Activated T-cell treated with anti-CD3 and anti-CD28 coated beads, Interleukin-2, amount 50 U/mL, for 72 hours (primary cell): ENCODE measurements at places on chromosomes 6 and 20. TPM values are rescaled to one million over a fixed set of nuclear protein-coding genes. Genes with fewer than 3 reads are reported as not detected.

GRCh38 chr6:13513626-13514502 lies 26.5 kb upstream of the GFOD1 start:
- H3K27ac ChIP-seq: no peak overlapping the region
- peaks cover 6% of the 10 kb centered on the region for H3K4me1 ChIP-seq
- DNase-seq: no peak
- H3K4me3 ChIP-seq: no peak overlapping the region

GRCh38 chr6:108799791-108800190 lies 48.4 kb upstream of the ARMC2 start:
- peaks cover 14% of the 10 kb centered on the region for H3K4me1 ChIP-seq
- H3K36me3 ChIP-seq: no peaks in the 10 kb centered on the region
- no peak for DNase-seq
- H3K4me3 ChIP-seq: no peak overlapping the region

GRCh38 chr20:23117738-23118137 lies 31.6 kb upstream of the CD93 start:
- no peaks in the 10 kb centered on the region for H3K36me3 ChIP-seq
- no peak overlapping the region for H3K27ac ChIP-seq
- DNase-seq: no peak
- H3K4me3 ChIP-seq: no peak overlapping the region
- peaks cover 7% of the 10 kb centered on the region for H3K27me3 ChIP-seq
- no peaks in the 10 kb centered on the region for H3K4me1 ChIP-seq

DNA sequence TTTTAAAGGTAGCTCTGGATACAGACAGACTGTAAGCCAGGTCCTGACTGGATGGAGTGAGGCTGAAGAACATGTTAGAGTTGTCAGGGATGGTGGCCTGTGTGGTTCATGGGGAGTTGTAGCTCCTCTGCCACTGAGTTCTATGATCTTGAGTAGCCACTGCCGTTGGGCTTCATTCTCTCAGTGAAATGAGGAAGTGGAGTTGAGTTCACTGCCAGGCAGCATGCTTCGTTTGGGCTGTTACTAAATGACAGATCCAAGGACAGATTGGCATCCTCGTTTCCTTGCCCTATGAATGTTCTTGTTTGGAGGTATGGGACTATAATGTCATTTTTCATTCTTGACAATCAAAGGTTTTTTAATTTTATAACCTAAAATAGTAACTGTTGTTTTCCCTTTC lies 37.2 kb downstream of the SCAND1 start:
- no peak for DNase-seq
- no peak overlapping the region for H3K27ac ChIP-seq
- no peak overlapping the region for H3K4me3 ChIP-seq
- peaks cover 9% of the 10 kb centered on the region for H3K36me3 ChIP-seq
- H3K27me3 ChIP-seq: no peaks in the 10 kb centered on the region
- no peaks in the 10 kb centered on the region for H3K4me1 ChIP-seq

DNA sequence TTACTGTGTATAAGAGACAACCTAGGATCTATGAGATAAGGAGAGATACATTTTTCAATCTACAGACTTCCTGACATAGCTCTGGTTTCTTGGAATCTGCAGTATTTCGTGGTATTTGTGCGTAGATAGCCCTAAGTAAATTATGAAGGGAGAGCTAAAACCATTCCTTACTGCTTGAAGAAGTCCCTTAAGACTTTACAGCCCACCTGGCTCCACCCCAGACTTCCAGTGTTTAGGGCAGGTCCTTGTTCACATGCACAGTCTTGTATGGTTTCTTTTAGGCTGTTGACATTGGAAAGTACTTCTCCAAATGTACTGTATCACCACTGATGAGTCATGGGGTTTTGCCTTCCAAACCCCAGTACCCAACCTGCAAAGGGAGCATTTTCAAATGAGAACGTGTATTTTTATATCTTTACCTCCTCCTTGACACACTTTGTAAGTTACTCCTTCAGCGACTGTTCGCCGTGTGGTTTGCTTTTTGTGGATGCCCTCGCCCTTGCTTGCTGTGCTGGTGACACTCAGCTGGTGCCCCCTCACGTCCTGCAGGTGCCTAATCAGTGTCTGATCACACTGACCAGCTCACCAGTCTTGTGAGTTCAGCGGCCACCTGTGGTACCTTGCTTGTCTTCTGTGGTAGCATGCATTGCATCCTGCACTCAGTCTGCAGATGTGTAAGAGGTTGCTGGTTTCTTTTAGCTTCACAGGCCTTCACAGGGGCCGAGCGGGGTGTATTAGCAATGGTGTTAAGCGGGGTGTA lies 73.3 kb downstream of the IGF2R start:
- H3K27me3 ChIP-seq: no peaks in the 10 kb centered on the region
- peaks cover 25% of the 10 kb centered on the region for H3K36me3 ChIP-seq
- no peak overlapping the region for H3K4me3 ChIP-seq
- H3K4me1 ChIP-seq: peaks cover 13% of the 10 kb centered on the region

DNA sequence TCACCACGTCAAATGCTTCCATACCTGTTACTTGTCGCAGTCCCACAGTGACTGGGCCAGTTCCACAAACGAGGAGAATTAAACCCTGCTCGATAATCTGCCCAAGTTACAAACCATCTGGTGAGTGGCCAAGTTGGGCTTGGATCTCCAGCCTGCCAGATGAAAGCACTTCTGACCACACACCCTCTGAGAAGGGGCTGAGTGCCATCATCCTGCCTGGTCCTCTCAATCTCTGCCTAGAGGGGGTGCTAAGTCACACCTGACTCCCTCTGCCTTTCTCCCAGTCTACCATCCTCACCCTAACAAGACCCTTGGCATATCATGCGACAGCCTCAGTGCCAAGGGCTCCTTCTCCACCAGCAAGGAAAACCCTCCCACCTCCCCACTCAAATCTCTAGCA lies 15.8 kb downstream of the RRP36 start:
- DNase-seq: no peak
- no peak overlapping the region for H3K27ac ChIP-seq
- H3K27me3 ChIP-seq: no peaks in the 10 kb centered on the region
- no peaks in the 10 kb centered on the region for H3K4me1 ChIP-seq
- H3K4me3 ChIP-seq: no peak overlapping the region

The BHLHE23 gene
- total RNA-seq: not detected

GRCh38 chr6:21914121-21914973 lies 320.8 kb downstream of the SOX4 start:
- no peak overlapping the region for H3K27ac ChIP-seq
- DNase-seq: peak; percentile 52
- H3K4me1 ChIP-seq: peaks cover 28% of the 10 kb centered on the region
- H3K36me3 ChIP-seq: peaks cover 1% of the 10 kb centered on the region

DNA sequence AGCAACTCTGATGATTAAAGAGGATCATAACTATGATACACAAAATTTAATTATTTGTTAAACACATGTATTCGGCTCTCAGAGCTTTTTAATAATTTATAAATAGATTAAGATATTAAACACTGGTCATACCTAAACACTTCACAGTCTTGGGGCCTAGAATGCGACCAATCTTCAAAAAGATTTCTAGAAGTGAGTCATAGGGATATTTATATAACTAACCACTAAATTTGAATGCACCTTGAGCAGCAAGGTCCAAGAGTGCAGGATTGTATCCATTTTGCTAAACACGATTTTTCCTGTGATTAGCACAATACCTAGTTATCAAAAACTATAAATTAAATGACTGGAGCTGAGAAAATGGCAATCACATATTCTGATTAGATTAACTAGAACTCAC lies 709.3 kb downstream of the EPHA7 start:
- no peak overlapping the region for H3K27ac ChIP-seq
- no peaks in the 10 kb centered on the region for H3K27me3 ChIP-seq
- no peak for DNase-seq
- no peak overlapping the region for H3K4me3 ChIP-seq
- no peaks in the 10 kb centered on the region for H3K36me3 ChIP-seq

DNA sequence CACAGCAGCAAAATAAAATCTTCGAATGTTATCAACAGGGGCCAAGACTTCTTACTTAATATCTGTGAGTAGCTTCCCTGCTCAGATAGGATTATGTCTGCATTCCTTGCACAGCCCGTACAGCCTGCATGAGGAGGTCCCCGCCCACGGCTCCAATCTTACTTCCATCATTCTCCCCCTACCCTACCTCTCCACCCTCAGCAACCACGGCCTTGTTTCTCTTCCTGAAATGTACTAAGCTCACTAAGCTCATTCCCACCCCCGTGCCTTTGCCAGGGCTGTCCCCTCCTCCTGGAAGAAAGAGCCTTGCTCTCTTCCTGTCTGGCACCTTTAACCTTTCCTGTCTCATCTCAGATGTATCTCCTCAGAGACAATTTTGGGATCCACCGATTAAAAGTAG lies 120.4 kb downstream of the BCAS1 start:
- no peak for DNase-seq
- H3K27me3 ChIP-seq: no peaks in the 10 kb centered on the region
- no peak overlapping the region for H3K27ac ChIP-seq
- peaks cover 11% of the 10 kb centered on the region for H3K36me3 ChIP-seq
- H3K4me3 ChIP-seq: peak overlapping the region; percentile 4

The ZBTB24 gene
- total RNA-seq: 14.2 TPM

The FOXA2 gene
- not detected for total RNA-seq

- peak overlapping the region; percentile 59 for H3K4me3 ChIP-seq
- H3K36me3 ChIP-seq: peaks cover 58% of the 10 kb centered on the region
- peaks cover 55% of the 10 kb centered on the region for H3K4me1 ChIP-seq
- no peaks in the 10 kb centered on the region for H3K27me3 ChIP-seq
- no peak for DNase-seq
- peak overlapping the region; percentile 70 for H3K27ac ChIP-seq
These were observed 24.6 kb upstream of the C20orf204 start for GRCh38 chr20:64011366-64011779.

The TRIM40 gene
- total RNA-seq: not detected

The BPIFA2 gene
- not detected for total RNA-seq

DNA sequence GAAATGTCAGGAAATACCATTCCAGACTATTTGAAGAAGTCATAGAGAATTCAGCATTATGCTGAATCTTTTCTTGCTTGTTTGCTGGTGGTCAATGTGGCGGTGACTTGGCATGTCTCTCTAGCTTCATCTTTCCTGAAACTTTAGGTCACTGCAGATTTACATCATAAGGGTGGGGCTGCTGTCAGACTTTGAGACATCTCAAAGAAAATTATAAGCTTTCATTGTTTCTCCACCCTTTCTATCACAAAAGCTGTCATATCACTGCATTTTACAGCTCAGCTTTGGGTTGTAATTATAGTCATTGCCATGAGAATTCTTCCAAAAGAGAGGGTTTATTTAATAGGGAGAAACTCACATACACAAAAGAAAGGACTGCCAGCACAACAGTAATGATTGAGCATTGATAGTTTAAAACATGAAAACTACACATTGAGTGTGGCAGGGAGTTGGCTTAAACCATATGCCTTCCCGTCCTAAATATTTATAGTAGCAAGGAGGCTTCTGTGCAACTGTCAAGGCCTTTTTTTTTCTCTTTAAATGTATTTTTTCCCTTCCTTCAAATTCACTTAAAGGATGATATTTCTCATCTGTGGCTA lies 44.7 kb upstream of the LRRC1 start:
- no peaks in the 10 kb centered on the region for H3K36me3 ChIP-seq
- no peak overlapping the region for H3K4me3 ChIP-seq
- DNase-seq: no peak

The MAK gene
- 0.48 TPM for total RNA-seq

The LSM14B gene
- 37.2 TPM for total RNA-seq

- H3K4me1 ChIP-seq: no peaks in the 10 kb centered on the region
- H3K36me3 ChIP-seq: peaks cover 24% of the 10 kb centered on the region
- no peak overlapping the region for H3K4me3 ChIP-seq
These were observed 153.2 kb downstream of the TASP1 start for GRCh38 chr20:13485576-13485975.

The SOD2 gene
- 75.9 TPM for total RNA-seq

GRCh38 chr6:14658886-14659561 lies 541.5 kb downstream of the CD83 start:
- H3K4me3 ChIP-seq: peak overlapping the region; percentile 44
- no peaks in the 10 kb centered on the region for H3K36me3 ChIP-seq
- H3K27me3 ChIP-seq: no peaks in the 10 kb centered on the region
- peaks cover 3% of the 10 kb centered on the region for H3K4me1 ChIP-seq
- no peak overlapping the region for H3K27ac ChIP-seq

DNA sequence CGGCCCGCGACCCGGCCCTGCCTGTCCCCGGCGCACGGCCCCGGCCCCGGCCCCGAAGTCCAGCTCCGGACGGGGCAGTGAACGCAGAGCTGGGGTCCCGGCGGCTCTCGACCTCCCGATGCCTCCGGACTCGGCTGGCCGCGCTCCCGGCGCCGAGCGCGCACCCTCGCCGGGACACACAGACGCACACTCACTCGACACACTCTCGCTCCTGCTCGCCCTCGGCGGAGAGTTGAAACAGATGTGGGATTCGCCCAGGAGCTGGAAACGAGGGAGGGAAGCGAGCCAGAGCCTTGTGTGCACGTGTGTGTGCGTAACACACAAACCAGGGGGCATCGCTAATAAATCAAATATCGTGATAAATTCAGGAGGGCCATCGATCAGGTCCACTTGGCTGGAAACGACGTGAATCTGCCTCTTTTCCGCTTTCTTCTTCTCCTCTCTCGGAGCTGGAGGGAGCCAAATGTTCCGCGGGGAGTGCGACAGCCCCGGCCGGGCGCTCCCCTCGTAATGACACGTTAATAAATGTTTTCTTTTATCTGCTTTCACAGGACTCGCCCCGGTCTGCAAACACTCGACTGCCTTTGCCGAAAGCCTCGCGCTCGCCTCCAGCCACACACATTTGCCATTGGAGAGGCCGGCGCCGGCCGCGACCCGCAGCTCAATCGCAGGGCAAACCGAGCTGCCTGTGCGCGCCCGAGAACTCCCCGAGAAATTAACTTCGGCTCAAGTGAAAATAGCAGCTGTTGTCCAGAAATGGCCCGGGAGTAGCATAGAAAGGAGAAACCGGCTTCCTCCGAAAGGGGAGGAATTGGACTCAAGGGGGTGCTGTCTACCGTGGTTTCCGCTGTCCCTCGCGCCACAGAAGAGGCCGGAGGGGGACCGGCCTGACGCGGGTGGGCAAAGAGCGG lies 828 bp upstream of the SULF2 start:
- peaks cover 69% of the 10 kb centered on the region for H3K27me3 ChIP-seq
- H3K4me3 ChIP-seq: peak overlapping the region; percentile 82
- no peak overlapping the region for H3K27ac ChIP-seq
- peaks cover 13% of the 10 kb centered on the region for H3K4me1 ChIP-seq

GRCh38 chr6:7707787-7708186 lies 18.1 kb upstream of the BMP6 start:
- peaks cover 3% of the 10 kb centered on the region for H3K36me3 ChIP-seq
- no peak for DNase-seq
- no peak overlapping the region for H3K4me3 ChIP-seq
- no peaks in the 10 kb centered on the region for H3K4me1 ChIP-seq
- peaks cover 18% of the 10 kb centered on the region for H3K27me3 ChIP-seq
- no peak overlapping the region for H3K27ac ChIP-seq
